ENCODE measurements at places on chromosomes 4 and X. TPM values are rescaled to one million over a fixed set of nuclear protein-coding genes. Genes with fewer than 3 reads are reported as not detected.

The TLR10 gene
- total RNA-seq, result not detected

DNA sequence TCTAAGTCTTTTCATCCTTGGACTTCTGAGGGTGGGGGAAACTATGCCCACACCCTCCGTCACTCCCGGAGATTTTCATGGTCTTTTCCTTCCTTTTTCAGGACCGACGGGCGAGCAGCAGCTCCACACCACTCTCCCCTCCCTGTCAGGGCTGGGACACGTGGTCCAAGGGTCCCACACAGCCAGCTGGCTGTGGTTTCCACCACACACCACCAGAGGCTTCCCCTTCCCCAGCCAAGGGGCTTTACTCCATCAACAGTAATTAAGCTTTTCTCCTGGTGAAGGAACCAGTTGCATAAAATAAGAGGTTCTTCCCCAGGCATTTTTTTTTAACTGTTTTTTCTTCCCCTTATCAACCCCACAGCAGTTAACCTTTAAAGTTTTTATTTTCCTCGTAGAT is 453.9 kb downstream of the GPAT3 start:
- DNase-seq, result no peak

The UGT2B15 gene
- not detected for total RNA-seq

The APBB2 gene
- total RNA-seq, result 56.8 TPM

DNA sequence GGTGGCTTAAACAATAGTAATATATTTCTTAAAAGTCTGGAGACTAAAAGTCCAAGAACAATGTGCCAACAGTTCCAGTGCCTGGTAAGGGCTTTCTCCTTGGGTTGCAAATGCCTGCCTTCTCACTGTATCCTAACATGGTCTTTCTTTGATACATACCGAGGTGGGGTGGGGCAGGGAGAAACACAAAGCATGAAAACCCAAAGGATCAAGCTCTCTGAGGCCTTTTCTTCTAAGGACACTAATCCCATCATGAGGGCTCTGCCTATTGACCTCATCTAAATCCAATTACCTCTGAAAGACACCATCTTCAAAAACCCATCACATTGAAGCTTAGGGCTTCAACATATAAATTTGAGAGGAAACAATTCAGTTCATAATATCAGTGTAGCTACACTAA is 311.3 kb downstream of the GRID2 start:
- no peak for DNase-seq

The TCP11X2 gene
- total RNA-seq, result not detected

DNA sequence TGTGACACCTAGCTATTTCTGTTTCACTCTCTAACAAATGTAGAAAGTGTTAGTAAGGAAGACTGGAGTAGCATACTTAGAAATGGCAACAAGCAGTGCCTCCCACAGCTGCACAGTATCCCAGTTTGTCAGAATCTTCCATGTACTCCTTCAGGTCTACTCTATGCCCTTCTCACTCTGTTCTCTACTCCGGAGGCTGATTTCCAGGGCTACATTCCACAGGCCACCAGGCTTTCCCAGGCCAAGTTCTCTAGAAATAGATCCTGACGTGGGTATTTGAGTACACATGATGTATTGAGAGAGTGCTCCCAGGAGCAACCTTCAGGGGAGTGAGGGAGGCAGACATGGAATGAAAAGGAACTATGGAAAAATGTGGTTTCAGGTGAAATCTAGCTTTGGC is 177.3 kb upstream of the GK2 start:
- DNase-seq, result no peak

The DRP2 gene
- total RNA-seq, result 0.10 TPM

- DNase-seq, result no peak
Observed at GRCh38 chr4:23291139-23291538, 598.4 kb downstream of the GBA3 start.

All from A172 (cell line).